Smooth muscle cell of the umbilical artery (primary cell): ENCODE measurements at places on chromosomes 3 and 15. TPM values are rescaled to one million over a fixed set of nuclear protein-coding genes. Genes with fewer than 3 reads are reported as not detected.

IGF2BP2 gene
- 40.7 and 82.7 TPM in 2 replicates for total RNA-seq

REC114 gene
- total RNA-seq = not detected in 2 replicates

AGTR1 gene
- total RNA-seq = 2.1 and 5.7 TPM in 2 replicates

GOLGA6L22 gene
- total RNA-seq = not detected in 2 replicates

TMOD3 gene
- total RNA-seq = 28.8 and 48.0 TPM in 2 replicates

IL5RA gene
- not detected in 2 replicates for total RNA-seq
